NCI-H226 (cell line): ENCODE measurements at places on chromosomes 5 and 9.
A peak's percentile ranks its signal among the peaks of the same experiment; 100 is the strongest.

DNA sequence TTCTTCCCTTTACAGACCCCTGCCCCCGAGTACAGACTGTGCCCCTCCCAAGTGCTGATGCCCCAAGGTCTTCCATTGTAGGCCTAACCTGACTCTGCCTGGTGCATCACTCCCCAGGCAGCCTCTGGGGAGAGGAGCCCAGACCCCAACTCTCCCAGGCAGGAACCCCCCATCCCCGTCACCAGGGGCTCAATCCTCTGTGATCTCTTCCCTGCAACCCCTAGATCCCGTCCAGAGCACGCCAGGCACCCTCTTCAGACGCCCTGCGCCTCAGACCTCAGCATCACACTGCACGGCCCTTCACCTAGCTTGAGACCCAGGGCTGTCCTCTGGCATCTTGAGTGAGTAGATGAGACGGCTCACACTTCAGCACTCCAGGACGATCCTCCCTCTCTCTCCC is 6.4 kb upstream of the EGR1 start:
- no peak for DNase-seq

DNA sequence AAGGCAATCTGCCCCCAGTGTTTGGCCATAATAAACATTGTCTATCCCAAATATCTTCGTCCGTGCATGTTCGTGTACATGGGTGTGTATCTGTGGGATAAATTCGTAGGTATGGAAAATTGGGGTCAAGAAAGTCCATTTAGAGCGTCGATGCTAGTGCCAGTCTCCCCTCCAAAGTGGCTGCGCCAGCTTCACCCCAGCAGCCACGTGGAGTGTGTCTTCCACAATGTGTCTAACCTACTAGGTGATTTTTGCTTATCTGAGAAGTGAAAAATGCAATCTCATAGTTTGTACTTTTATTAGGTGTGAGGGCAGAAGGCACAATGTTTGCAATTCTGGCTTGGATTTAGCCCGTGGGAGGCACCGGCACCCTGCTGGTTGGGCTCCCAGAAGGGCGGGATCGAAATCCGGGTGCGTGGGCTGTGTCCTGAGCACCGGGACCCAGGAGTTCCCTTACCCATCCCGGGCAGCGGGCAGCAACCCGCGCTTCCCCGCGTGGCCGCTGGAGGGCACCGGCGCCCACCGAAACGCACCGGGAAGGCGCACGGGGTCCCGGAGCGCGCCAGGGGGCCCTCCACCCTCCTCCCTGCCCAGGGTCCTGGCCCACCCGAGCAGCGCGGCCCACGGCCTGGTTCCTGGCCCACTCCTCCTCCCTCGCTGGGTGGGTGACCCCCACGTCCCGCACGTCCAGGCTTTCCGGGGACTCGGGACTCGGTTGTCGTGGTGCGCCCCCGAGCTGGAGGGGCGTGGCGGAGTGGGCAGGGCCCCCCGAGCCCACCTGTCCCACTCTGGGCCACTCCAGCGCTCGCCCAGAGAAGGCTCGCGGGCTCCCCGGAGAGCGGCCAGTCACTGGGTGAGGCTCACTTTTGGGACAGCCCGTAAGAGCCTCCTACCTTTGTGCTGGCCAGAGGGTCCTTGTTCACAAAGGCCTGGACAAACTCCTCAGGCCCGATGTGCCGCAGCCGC is 55.4 kb upstream of the RNF130 start:
- peak; percentile 17 for DNase-seq

GRCh38 chr5:151798674-151799073 is 26.9 kb downstream of the G3BP1 start:
- no peak for DNase-seq

DNA sequence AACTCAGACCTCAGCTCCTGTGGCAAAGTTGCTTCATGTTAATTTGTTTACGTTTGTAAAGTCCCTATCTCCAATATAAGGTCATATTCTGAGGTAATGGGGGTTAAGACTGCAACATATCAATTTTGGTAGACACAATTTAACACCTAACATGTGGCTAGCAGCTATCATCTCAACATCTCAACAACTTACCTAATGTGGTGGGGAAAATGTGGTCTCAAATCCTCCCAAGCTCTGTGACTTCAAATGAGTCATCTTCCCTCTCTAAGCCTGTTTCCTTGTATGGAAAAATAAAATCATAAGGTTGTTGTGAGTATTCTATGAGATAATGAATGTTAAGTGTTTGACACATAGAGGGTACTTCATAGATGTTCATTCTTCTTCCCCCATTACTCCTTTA is 443.3 kb downstream of the CDK5RAP2 start:
- peak; percentile 5 for DNase-seq

- no peak for DNase-seq
Measured at GRCh38 chr9:82192211-82192610, 203.6 kb downstream of the SPATA31D1 start.

DNA sequence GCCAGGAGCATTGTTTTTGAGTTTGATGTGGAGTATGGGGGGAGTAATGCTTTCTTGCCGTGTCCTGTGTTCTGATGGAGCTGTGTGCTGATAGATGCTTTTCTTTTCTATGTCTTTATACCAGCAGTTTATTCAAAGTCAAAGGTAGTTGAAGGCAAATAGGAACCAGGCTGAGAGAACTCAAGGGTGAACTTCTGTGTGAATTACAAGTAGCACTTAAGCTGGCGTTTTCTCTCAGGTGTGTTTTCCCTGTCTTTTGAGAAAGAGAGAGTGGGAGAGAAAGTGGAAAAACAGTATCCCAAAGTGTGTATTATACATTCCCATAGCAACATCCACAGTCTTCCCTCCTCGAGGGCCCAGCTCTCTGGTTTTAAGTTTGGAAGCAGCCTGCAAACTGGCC is 1.5 kb downstream of the TNFAIP8 start:
- no peak for DNase-seq

- DNase-seq = no peak
Measured at GRCh38 chr9:93826905-93827544, 128.1 kb downstream of the BARX1 start.

DNA sequence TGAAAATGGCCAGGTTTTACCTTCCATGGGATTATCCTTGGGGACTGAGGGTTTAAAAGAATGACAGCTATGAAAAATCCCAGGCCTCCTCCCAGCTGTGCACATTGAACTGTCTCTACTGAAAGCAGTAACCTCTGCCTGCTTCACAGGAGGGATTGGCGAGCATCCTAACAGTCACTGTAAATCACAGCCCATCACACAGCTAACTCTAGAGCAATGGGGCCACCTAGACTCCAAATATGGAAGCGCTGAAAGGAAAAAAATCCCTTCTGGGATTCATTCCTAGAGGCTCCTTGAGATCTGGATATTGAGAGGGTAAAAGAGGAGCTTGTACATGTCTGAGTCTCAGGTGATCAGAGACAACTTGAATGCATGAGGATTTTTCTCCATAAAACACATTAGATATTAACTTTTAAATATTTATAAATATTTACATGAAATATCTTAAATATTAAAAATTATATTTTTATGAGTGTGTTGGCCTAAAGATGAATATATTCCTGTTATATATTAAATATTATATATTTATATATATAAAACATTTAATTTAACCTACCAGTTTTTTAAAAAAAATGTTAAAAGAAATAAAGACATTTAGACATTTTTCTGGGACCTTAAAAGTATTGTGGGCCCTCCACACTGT is 133.8 kb upstream of the SLC24A2 start:
- no peak for DNase-seq

- no peak for DNase-seq
Measured at GRCh38 chr5:28575368-28575767, 1537.0 kb upstream of the CDH9 start.

- DNase-seq = no peak
Measured at GRCh38 chr5:95332158-95332557, 47.3 kb upstream of the MCTP1 start.

DNA sequence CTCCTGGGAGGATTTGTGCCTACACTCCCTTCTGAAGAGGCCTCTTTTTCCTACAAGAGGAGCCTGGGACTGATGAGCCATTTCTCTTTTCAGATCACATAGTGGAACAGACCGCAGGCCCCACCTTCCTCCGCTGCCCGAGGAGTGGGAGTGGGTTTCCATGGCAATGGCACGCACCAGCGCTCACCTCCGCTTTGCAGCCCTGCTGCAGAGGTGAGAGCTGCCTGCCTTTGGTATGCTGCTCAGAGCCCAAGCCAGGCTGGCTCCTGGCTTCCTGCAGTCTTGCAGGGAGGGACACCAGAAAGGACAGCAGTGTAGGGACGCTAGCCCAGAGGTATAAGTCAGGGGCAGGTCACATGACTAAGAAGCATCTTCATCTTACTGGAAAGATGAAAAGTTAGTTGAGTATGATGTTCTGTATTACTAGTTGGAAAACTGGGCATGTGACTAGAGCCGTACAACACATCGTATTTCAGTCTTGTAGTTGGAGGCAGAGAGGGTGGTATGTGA is 12.4 kb downstream of the PTTG1 start:
- DNase-seq = no peak

DNA sequence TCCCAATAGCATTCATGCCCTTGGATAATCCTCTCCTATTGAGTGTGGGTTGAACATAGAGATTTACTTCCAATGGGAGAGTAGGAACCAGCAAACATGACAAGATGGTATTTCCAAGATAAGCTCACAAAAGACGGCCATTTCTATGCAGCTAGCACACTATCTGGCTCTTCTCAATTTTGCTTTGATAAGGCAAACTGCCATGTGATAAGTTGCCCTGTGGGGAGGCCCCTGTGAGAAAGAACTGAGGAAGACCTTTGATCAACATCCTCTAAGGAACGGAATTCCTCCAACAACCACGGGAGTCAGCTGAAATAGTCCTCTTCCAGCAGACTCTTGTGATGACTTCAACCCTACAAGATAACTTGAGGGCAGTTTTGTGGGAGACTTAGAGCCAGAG is 211.9 kb upstream of the TRPM3 start:
- no peak for DNase-seq

GRCh38 chr9:128167209-128167608 is 7.1 kb downstream of the BBLN start:
- no peak for DNase-seq

GRCh38 chr5:103624035-103624480 is 61.5 kb upstream of the NUDT12 start:
- DNase-seq = peak; percentile 13

DNA sequence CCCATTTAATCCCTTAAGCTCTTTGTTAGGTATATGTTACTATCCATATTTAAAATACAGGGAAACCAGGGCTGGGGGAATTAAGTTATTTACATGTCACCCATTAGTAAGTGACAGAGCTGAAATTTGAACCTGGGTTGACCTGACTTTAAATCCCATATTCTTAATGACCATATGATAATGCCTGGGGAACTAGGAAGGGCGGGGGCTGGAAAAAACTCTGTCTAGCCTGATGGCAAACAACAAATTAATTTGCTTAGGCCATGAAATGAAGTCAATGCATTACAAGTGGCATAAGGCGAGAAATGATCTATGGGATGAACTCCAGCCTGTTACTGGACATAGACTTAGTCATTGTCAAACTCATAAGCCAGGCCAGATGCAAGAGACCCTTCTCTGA is 325.7 kb upstream of the WWC1 start:
- no peak for DNase-seq

- DNase-seq = peak; percentile 33
Measured at GRCh38 chr9:114224247-114224610, 68.9 kb downstream of the COL27A1 start.

GRCh38 chr5:179699616-179700237 is 960 bp downstream of the CANX start:
- DNase-seq = no peak

GRCh38 chr5:73448463-73449136 is at the start of gene FOXD1:
Gene FOXD1 (minus strand): TSS chr5:73448777. CDS start chr5:73448362, 415 bp downstream.
- peak; percentile 96 for DNase-seq

GRCh38 chr5:1052641-1053390 is 44.2 kb downstream of the NKD2 start:
- DNase-seq = no peak
